ENCODE measurements at places on chromosomes 13 and 19.

GRCh38 chr19:57812226-57812625 lies 2.5 kb downstream of the ZNF552 start:
- no peak for DNase-seq

DNA sequence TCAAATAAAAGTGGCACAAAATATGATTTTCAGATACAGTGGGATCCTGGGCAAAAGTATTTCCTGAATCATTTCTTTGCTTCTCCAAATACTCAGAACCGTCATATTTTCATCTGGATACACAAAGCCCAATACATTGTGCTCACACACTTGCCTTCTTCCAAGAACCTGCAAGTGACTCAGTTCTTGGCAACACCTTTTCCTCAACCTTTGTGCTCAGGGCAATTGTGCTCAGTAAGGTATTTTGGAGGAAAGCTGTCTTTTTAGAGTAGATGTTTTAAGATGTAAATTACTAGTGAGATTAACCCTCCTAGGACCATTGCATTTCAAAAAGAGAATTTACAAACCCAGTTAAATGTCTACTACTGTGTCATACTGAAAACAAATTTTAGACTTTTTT lies 233.5 kb downstream of the EFNB2 start:
- DNase-seq, result no peak

DNA sequence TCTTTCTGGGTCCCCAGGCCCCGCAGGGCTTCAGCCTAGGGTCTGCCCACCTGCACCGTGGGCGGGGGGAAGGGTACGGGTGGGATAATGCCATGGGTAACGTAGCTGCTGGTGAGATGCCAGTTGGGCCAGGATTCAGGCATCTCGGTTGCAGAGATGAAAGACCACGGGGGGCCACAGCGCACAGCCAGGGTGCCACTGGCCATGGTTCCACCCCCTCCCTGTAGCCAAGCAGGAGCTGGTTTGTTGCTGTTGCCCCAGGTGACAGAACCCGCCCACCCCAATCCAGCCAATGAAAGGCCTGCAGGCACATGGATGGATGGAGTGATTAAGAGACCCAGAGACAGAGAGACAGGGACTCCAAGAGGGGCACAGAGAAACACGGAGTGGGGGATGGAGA lies 1.0 kb upstream of the CGB7 start:
- no peak for DNase-seq

GRCh38 chr13:50012396-50013169 lies 2.7 kb upstream of the KCNRG start:
- no peak for DNase-seq

GRCh38 chr13:46170268-46170667 lies 11.7 kb downstream of the LCP1 start:
- no peak for DNase-seq

DNA sequence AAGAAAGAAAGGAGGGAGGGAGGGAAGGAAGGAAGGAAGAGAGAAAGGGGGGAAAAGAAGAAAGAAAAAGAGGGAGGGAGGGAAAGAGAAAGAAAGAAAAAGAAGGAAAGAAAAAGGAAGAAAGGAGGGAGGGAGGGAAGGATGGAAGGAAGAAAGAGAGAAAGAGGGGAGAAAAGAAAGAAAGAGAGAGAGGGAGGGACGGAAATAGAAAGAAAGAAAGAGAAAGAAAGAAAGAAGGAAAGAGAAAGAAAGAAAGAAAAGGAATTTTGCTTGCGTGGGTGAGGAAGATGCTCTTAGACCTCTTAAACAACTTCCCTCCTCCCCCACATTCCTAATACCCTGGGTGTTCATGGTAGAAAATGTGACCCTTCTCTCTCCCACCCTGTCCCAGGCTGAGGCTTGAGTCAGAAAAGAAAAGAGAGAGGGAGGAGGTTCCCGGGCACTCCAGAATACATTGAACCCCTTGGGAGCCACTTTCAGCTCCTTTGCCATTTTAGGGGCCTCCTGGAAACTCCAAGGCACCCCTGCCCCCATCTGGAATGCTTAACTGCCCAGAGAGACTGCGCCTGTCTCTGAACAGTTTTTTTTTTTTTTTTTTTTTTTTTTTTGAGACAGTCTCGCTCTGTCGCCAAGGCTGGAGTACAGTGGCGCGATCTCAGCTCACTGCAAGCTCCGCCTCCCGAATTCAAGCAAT lies 9.2 kb upstream of the KANK3 start:
- no peak for DNase-seq

- no peak for DNase-seq
These were observed 16.3 kb downstream of the CILP2 start for GRCh38 chr19:19554074-19555023.

- DNase-seq, result no peak
These were observed 8.1 kb downstream of the FARP1 start for GRCh38 chr13:98150832-98151479.

DNA sequence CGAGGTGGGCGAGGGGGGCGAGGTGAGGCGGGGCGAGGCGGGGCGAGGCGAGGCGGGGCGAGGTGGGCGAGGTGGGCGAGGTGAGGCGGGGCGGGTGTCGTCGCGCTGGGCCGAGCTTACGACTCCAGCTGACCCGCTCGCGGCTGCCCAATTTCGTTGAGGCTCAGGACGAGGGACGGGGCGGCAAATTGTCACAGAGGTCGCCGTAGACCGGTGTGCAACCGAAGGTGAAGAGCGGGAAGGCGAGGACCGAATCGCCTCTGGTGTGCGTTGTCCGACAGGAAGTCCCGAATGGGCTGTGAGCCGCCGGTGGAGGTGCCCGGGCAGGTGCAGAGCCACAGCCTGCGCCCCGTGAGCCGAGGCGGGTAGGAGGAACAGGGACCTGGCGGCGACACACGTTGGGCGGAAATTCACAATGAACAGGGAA lies at the start of gene LACC1:
Gene LACC1, plus strand, starts transcription at position 150 of the 427 bp plus-strand sequence. CDS start 1,082 bp downstream, outside the sequence.
- DNase-seq, result no peak

GRCh38 chr19:33440682-33441081 lies 67.2 kb downstream of the CEBPG start:
- no peak for DNase-seq

- DNase-seq, result peak; percentile 32
These were observed 31.3 kb upstream of the ISYNA1 start for GRCh38 chr19:18469069-18469846.

DNA sequence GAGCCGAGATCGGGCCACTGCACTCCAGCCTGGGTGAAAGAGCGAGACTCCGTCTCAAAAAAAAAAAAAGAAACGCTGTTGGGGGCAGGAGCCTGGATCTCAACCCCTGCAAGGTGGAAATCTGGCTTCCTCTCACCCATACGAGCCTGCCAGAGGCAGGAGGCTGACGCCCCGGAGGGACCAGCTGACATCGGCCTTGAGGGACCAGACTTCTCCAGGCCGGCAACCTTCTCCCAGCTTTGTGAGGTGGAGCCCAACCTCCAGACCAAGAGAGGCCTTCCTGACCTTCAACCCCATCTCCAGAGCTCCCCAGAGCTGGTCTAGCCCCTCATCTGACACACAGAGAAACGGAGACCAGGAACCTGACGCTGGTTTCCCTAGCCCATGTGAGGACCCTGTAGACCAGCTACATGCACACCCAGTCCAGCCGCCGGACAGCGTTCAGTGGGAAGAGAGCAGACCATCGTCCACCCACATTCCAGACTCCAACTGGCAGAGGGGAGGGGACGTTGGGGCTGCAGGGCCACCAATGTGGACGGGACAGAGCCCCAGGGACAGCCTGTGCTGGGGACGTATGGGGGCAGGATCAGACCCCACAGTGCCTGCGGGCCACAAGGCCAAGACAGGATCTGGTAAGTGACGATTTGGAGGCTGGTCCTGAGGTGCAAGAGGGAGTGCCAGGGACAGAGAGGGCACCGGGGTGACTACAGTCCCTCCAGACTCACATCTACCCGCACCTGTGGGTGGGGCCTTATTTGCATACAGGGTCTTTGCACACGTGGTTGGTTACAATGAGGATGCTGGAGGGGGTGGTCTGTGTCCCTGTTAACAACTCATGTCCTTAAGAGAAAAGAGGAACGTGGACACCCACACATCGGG lies 11.4 kb downstream of the SBNO2 start:
- no peak for DNase-seq

DNA sequence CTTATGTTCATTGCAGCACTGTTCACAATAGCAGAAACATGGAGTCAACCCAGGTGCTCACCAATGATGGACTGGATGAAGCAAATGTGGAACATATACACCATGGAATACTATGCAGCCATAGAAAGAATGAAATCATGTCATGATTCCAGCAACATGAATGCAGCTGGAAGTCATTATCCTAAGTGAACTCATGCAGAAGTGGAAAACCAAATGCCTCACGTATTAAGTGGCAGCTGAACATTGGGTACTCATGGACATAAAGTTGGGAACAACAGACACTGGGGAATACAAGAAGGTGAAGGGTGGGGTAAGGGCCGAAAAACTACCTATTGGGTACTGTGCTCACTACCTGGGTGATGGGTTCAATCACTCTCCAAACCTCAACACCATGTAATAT lies 915.9 kb downstream of the UQCRFS1 start:
- no peak for DNase-seq

DNA sequence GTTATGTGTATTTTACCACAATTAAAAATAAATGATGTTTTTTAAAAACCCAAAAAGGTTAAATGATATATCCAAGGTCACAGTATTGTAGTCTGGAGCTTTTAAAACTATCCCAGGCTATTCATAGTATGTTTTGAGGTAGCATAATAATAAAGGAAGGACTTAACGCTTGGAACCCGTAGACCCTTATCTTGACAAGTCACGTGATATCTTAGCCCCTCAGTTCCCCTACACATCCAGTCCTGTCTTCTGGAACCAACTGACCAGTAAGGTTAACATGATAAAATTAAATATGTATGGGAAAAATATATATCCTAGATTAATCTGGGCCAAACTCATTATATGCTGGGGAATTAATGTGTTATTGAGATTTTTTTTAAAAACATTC lies 142.2 kb downstream of the RXFP2 start:
- no peak for DNase-seq

DNA sequence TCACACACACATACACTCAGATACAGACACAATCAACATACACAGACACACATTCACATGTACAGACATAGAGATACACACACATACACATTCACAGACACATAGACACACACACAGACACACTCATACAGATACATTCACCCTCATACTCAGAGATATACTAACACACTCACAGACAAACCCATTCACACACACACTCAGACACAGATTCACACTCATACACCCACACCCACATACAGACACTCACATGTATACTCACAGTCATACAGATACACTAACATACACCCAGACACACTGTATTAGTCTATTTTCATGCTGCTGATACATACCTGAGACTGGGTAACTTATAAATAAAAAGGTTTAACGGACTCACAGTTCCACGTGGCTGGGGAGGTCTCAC lies 30.8 kb downstream of the GJA3 start:
- no peak for DNase-seq

- no peak for DNase-seq
These were observed 1.2 kb downstream of the EEF1AKMT1 start for GRCh38 chr13:20772401-20773131.

GRCh38 chr19:52922841-52923777 lies at the start of gene ZNF888:
TSS of gene ZNF888 (minus strand) at chr19:52923428. CDS start at chr19:52917873, 5,555 bp downstream.
- peak; percentile 56 for DNase-seq

- no peak for DNase-seq
These were observed 347.4 kb downstream of the FGF9 start for GRCh38 chr13:22018076-22018835.

GRCh38 chr19:13152974-13153568 lies 2.9 kb downstream of the IER2 start:
- peak; percentile 91 for DNase-seq

DNA sequence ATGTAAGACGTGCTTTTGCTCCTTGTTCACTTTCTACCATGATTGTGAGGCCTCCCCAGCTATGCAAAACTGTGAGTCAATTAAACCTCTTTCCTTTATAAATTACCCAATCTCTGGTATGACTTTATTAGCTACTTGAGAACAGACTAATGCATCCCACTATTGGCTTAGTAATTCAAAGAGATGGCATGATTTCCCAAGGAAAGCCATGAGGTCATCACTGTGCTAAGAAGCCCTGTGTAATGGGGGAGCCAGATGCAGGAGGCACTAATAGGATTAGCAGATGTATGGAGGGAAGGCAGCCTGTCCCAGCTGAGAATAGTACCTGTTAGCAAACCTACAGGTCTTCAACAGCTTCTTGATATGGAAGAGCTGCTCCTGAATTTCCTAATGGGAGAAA lies 38.1 kb downstream of the RUBCNL start:
- no peak for DNase-seq

DNA sequence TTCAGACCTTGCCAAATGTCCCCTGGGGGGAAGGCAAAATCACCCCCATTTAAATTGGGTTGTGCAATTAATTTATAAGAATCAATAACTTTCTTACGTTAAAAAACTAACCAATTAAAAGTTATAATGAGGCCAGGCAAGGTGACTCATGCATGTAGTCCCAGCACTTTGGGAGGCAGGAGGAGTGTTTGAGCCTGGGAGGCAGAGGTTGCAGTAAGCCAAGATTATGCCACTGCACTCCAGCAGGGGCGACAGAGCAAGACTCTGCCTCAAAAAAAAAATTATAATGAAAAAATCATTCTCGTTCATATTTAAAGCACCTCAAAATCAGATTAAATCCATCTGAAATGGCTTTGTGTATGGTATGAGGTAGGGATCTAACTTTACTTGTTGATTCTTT lies 18.4 kb upstream of the SIGLEC14 start:
- no peak for DNase-seq

DNA sequence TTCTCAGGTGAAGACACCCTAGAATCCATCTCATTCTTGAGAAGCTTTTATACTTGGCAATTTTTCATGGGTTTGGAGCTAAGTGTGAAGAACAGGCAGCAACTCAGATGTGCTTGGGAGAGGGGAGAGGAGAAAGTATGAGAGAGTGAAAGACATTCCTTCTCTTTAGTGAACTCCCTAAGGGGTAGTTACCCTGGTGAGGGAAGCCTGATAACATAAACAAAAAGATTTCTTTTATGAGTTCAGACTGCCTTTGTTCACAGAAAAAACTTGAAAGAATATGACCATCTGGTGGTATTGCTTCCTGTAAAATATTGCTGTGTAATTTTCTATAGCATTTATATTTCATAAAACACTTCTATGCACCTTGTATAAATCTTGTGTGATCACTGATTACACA lies at the start of gene STOML3:
Gene STOML3, minus strand, starts transcription at position 139 of the 400 bp plus-strand sequence. Its CDS starts 110 bp downstream, at position 29.
- DNase-seq, result no peak
